ENCODE measurements at places on chromosomes 5 and 9.

DNA sequence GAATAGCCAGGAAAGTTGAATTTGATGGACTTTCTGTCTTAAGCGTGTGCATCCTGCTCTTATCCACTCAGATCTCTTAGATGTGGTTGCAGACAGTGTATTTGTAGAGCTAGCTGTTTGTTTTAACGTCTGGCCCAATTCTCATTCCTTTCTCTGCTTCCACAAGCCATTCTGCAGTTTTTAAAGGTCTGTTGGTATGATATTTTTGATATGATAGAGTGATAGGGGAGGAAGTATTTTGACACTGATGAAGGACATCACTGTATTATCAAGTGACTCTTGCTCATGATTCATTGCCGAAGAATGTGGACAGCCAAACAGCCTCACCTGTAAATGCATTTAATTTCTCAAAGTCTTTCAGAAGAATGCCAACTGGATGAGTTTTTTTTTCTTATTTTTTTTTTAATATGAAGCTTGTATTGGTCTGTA is 4.5 kb downstream of the TJP2 start:
- DNase-seq = no peak

DNA sequence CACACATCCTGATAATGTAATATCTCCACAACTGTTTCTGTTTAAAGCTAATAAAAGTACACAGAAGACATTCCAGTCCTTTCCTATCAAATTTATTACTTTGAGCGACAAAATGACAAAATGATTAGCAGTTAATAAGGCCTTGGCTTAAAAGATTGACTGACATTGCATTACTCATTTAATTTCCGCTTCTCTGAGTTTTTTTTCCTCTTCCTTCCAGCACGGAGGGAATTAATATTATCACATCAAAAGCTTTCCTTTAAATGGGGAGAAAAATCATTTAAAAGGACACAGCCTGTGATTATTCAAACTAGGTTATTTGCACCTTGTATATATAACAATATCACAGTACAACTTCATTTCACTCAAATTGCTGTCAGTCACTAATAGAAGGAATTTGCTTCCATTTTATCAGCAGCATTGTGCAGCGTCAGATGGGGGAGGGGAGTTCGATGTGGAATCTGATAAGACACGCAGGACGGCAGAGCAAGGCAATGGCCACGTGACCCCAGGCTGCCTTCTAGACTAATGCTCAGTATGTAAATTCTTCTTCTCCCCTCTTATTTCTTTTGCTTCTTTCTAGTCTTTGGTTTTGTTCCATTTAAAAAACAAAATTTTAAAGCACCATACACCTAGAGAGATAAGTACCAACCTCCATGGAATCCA is 400.5 kb downstream of the IRX1 start:
- no peak for DNase-seq

GRCh38 chr9:96781552-96781951 is 3.7 kb upstream of the ZNF510 start:
- DNase-seq = no peak

- no peak for DNase-seq
Measured at GRCh38 chr9:69198521-69199220, 24.6 kb downstream of the TJP2 start.

- DNase-seq = no peak
Measured at GRCh38 chr5:150600616-150601490, 39.6 kb upstream of the SYNPO start.

GRCh38 chr9:6356441-6356840 is 28.3 kb downstream of the TPD52L3 start:
- no peak for DNase-seq

- no peak for DNase-seq
Measured at GRCh38 chr5:108523360-108523759, 141.5 kb upstream of the FBXL17 start.

- no peak for DNase-seq
Measured at GRCh38 chr5:8952147-8952546, 593.7 kb downstream of the SEMA5A start.

DNA sequence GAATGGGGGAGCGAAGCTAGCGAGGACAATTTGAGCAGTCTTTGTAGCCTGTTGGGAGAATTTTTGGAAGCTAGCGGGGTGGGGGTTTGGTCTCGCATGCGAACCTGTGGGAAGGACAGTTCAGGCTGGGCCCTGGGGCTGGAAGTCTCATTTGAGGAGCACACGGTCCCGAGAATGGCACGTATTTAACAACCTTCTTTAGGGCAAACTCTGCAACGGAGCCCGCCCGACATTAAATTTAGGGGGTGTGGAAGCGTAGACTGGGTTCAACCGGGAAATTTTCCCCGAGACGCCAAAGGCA is 35.2 kb upstream of the NFIB start:
- no peak for DNase-seq

GRCh38 chr9:72930828-72931227 is 22.0 kb downstream of the ALDH1A1 start:
- no peak for DNase-seq

- DNase-seq = no peak
Measured at GRCh38 chr5:1033606-1034420, 25.2 kb downstream of the NKD2 start.

DNA sequence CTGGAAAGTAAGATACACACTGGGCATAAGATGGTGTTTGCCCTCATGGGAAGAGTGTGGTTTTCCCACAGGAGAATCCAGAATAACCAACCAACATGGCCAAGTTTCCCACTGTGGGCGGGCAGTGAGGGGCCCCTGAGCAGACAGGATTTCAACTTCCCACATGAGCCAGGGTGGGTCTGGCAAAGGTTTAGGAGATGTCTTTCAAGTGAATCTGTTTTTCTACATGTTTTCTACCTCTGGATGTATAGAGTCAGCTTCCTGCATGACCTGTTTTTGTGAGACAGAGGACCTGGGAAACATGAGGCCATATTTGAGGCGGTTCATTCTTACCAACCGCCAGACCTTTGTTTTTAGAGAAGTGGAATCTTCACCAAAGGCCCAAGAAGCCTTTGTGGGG is 100.5 kb downstream of the TLE4 start:
- no peak for DNase-seq

GRCh38 chr5:54985301-54986268 is at the start of gene ESM1:
Gene ESM1 (minus strand): TSS chr5:54985593. CDS start chr5:54985517, 76 bp downstream.
- no peak for DNase-seq

DNA sequence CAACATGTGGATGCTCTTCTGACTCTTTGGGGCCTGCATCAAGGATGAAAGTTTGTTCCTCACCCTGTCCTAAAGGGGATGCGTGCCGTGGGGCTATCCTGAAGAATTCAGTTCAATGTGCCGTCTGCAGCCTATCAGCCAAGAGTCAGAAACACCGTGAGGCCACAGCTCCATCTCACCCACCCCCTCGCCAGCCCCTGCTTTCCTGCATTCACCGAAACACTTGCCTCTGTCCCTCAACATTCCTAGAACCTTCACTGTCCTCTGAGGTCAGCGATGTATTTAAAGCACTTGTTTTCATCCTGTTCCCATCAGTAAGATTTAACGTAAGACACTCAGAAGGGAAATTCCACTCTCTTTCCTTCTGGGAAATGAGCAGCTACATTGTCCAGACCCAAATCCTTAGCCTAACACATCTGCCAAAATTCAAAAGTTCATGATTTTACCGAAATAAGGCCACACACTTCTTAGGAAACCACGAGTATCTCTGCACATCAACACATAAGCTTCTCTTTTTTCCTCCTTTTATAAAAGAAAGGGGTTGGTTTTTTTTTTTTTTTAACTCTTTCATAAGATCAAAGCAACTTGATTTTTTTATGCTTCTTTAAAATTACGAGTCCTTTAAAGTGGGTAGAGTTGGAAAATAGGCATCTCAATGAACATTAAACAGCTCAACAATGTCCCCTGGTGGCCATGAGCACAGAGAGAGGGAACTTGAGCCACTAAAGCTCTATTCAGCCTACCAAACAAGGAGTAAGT is 100.7 kb downstream of the SUSD1 start:
- DNase-seq = no peak

DNA sequence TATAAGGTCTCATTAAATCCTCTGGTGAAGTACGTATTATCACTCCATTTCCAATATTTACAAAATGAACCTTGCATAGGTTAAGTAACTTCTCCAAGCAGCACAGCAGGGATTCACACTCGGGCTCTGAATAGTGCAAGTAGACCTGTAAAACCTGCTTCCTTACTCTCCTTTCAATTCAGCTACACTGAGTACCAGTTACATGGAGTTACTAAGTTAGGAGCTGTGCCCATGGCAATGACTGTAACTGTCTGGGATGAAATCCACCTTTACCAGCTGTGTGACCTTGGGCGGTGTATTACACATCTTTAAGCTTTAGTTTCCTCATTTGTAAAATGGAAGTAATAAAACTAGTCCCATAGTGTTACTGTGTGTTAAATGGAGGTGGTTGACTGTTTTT is 15.9 kb upstream of the MOB3B start:
- no peak for DNase-seq

- DNase-seq = no peak
Measured at GRCh38 chr5:172442592-172442991, 11.7 kb downstream of the SH3PXD2B start.

DNA sequence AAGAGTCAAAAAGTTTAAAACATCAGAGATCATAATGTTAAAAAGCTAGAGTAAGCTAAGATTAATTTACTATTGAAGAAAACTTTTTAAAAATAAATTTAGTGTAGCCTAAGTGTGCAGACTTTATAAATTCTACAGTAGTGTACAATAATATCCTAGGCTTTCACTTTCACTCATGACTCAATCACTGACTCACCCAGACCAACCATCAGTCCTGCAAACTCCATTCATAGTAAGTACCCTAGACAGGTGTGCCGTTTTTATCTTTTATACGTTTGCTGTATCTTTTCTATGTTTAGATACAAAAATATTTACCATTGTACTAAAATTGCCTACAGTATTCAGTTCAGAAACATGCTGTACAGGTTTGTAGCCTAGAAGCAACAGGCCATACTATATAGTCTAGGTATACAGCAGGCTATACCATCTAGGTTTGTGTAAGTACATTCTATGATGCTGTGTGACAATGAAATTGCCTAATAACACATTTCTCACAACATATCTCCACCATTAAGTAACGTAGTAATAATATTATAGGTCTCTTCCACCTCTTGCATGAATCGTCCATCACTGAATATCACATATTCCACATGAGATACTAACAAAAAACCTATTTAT is 59.2 kb downstream of the MEGF9 start:
- DNase-seq = no peak

DNA sequence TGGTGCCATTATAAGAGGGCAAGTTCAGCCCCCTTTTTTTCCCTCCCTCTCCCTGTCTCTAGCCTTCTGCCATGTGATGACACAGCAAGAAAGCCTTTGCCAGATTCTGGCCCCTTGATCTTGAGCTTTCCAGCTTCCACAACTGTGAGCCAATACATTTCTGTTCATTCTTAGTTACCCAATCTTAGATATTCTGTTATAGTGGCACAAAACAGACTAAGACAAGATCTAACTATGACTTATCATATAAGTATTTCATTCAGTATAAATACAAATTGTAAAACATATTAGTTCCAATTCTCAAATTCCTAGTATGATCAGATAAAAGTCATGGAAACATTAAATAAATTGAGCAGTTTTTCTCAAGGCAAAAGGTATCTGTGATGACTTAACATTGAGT is 276.3 kb downstream of the COX7C start:
- no peak for DNase-seq

- DNase-seq = no peak
Measured at GRCh38 chr5:101966476-101966875, 329.6 kb downstream of the SLCO4C1 start.

- DNase-seq = no peak
Measured at GRCh38 chr9:123251741-123252140, 16.6 kb downstream of the STRBP start.
